Vagina (tissue), 2 donors: ENCODE measurements at places on chromosomes 5 and 9. TPM values are rescaled to one million over a fixed set of nuclear protein-coding genes. Genes with fewer than 3 reads are reported as not detected.

The SLC34A3 gene
- not detected for total RNA-seq

The IL33 gene
- total RNA-seq: 35.4 TPM

The ARHGEF37 gene
- total RNA-seq: 17.7 TPM

The CA9 gene
- 0.98 TPM for total RNA-seq

- no peak for DNase-seq
Observed at GRCh38 chr9:106878934-106879333, 16.0 kb downstream of the ZNF462 start.

DNA sequence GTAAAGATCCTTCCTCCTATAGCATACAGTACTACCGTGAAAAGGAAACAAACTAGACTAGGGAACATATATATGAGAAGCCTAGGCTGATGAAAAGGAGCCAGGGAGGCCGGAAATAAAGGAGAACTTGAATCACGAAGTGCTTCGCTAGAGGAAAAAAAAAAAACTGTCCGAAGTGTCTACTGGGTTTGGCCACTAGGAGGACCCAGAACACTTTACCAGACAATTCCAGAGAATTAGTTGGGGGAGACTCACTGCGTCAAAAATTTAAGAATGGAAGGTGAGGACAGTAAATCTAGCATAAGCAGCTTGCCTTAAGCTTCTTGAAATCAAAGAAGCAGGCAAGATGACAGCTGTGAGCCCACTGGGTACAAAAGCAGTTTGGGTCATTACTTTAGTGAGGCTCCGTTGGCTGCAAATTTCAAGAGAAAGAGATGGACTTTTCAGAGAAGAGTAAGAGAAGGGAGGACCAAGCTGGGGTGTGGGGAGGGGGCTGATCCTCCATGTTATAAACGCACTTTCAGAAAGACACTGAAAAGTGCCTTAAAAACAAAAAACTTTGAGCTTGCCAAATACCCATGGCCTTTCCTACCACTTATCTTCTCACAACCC, 47.4 kb downstream of the P4HA2 start:
- no peak for DNase-seq

DNA sequence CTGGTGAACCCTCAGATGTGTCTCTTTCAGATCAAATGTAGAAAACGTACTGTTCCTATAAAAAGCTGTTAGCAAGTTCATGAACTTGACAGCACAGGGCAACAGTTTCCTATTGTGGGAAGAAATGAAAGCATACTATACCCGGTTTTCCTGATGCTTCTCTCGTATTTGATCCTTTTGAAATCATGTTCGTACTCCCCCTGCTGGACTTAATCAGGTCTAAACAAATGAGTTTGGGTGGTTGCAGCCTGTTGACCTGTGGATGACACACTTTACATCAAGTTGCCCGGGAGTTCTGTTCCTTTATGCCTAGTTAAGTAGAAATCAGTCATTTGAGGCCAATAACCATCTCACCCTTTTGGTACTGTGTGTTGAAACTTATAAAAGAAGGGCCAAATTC, 1992.3 kb downstream of the MAT2B start:
- DNase-seq: no peak

GRCh38 chr5:7793895-7794294, 57.0 kb downstream of the CFAP90 start:
- peak; percentile 49 for DNase-seq

GRCh38 chr5:22928821-22929482, 75.8 kb upstream of the CDH12 start:
- DNase-seq: no peak

GRCh38 chr5:170365831-170366230, 23.3 kb downstream of the KCNMB1 start:
- DNase-seq: no peak

DNA sequence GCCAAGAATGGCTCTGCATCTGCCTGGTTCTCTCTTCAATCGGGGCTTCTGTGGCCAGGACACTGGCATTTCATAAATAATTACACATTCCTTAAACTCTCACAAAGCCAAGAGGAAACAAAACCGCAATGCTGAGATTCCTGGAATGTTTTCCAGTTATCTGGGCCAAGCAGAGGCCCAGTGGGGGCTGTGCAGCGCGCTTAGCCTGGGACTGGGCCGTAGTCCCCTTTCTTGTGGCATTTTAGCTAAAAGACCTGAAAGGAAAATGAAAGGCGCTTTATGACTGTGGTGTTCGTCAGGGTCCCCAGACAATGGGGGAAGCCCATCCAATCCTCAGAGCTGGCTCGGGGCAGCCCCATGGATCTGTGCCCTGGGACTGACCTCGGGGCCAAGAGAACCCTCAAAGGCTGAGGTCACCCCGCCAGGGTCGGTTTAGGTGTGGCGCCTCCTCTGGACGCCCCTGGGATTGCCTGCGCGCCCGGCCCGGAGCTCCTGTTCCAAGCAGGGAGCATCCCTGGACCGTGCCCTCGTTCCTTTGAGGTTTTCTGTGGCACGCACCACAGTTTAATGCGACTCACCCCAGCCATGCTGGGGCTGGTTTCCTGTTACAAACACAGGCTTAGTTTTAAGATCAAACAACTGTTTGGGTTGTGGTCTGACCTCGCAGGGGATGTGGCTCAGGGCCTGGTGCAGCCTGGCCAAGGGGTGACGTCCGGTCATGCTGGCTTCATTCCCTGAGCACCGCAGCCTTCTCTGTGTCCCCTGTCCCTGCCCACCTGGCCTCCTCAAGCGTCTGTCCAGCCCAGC, 51.5 kb upstream of the NKD2 start:
- DNase-seq: no peak
